Gastroesophageal sphincter (tissue), 4 donors: ENCODE measurements at places on chromosomes 13 and 19. TPM values are rescaled to one million over a fixed set of nuclear protein-coding genes. Genes with fewer than 3 reads are reported as not detected.

Gene GPR4
- total RNA-seq = 4.3 TPM

DNA sequence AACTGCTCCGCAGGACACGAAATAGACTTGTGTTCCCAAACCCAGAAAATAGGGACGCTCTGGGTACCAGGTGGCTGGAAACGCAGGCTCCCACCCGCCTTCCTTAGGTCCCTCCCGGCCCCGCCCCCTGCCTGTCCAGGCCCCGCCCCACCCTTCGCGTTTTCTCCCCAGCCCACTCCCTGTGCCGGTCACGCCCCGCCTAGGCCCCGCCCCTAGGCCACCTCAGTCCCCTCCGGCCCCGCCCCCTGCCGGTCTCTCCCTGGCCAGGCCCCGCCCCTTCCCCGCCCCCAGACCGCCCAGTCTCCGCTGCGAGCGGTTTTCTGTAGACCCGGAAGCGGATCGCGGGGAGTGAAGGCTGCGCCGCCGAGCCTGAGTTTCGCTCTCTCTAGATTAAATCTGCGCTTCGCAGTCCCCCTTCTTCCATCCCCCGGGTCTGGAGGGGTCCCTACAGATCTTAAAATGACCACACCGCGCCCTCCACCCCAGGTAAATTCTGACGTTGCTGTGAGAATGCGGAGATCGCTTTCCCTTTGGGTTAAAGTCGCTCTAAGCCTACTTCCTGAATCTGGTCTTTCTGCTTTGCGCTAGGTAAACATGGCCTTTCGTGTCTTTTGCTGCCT is 3.7 kb upstream of the ZNF665 start:
- peak; percentile 92 for ATAC-seq

- ATAC-seq = no peak
These were observed 61.6 kb downstream of the CEBPG start for GRCh38 chr19:33434886-33435705.

DNA sequence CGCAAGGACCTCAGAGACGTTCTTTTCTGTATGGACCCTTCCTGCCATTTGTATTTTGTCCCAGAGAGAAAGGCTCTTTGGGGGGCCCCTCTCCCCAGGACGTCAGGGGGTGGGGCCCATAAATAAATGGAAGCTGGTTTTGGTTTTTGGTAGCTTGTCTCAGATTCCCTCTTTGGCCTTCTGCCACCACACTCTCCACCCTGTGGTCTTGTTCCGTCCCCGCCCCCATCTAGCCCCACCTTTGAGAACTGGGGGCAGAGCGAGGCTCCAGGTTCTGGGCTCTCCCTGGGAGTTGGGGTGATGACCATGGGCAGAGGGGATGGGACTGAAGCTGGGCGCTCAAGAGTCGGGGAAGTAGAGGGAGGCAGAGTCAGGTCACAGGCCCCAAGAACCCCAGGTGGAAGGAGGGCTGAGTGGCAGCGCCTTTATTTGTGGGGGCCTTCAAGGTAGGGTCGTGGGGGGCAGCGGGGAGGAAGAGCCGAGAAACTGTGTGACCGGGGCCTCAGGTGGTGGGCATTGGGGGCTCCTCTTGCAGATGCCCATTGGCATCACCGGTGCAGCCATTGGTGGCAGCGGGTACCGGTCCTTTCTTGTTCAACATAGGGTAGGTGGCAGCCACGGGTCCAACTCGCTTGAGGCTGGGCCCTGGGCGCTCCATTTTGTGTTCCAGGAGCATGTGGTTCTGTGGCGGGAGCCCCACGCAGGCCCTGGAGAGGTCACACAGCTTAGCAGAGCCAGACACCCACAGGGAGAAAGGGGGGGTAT is 3.3 kb downstream of the ISYNA1 start:
- ATAC-seq = no peak

Gene SULT2A1
- total RNA-seq = not detected

DNA sequence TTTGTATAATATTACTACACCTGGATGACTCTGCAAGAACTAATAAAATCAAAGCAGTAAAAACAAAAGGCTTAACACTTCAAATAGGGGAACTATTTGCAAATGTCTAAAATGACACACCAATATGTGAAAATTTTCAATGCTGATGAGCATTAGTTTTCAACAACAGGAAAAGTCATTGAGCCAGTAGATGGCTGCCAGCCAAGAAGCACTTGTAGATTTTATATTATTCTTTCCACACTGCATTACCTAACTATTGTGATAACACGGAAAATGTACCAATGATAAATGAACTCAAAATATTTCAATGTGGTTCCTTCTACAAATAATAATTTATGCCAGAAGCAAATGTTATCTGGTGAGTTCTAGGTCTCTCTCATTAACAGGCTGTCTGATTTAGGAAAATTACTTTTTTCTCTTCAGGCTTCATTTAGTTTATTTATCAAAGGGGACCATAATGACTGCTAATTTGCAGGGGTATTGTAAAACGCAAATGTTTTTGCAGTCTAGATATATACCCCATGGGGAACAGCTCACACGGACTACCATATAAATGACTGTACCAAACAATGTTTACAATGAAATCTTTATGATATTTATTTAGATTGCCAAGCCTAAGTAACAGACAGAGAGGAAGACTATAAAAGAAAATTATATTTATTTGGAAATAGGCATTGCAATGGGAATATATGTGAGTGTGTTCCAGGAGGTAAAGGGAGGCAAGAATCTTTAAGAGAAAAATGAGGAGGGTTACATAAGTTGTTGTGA is 407.8 kb downstream of the LIG4 start:
- no peak for ATAC-seq

DNA sequence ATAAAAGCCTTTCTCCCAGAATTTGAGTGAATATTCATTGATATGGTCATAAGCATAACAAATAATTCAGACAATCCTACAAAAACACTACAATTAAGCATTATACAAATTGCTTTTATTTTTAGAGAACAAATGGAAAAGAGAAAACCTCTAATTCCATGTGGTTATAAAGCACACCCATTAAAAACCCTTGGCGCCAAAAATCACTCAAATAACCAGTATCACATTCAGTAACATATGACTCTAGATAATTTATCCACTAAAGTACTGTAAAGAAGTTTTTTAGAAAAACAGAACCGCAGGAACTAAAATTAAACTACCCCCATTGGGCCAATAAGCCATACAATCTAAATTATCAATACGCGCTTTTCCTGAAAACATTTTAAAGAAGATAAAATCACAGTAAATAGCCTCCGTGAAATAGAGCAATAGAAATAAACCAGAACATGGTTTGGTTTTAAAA is 569 bp downstream of the LCP1 start:
- no peak for ATAC-seq

- no peak for ATAC-seq
These were observed 569 bp downstream of the USHBP1 start for GRCh38 chr19:17263712-17264640.

Gene ZNF256
- total RNA-seq = 5.4 TPM

GRCh38 chr19:34459614-34460013 is 21.9 kb upstream of the WTIP start:
- no peak for ATAC-seq

DNA sequence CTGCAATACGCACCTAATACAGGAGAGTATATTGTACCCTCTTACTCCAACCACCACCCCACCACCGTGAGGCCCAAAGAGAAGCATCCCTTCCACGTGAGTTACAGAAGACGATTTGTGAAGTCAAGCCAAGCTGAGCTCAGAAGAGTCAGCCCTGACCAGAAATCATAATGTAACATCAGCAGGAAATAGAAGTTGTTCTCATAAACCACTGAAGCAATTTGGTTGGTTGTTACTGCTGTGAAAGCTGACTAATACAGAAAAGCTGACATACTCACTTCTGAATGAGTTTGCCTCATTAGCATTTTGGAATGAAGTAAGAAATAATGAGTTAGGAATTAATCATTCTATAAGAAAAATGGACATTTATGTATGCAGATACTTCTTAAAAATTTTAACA is 749.4 kb upstream of the SLC10A2 start:
- ATAC-seq = no peak

Gene MEF2B
- total RNA-seq = not detected

GRCh38 chr13:100951016-100951415 is 276.4 kb upstream of the TMTC4 start:
- no peak for ATAC-seq

DNA sequence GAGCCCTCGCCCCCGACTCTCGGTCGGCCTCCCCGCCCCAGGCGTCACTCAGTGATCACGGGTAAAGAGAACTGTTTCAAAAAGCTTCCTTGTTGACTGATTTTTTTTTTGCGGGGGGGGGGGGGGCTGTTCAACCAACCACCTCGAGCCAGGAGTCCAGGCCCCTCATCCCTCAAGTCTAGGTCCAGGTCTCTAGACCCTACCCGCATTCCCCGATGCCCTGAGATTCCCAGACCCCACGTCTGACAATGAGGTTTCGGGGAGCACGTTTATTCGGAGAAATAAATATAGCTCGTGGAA is 4.3 kb downstream of the HRC start:
- ATAC-seq = no peak

DNA sequence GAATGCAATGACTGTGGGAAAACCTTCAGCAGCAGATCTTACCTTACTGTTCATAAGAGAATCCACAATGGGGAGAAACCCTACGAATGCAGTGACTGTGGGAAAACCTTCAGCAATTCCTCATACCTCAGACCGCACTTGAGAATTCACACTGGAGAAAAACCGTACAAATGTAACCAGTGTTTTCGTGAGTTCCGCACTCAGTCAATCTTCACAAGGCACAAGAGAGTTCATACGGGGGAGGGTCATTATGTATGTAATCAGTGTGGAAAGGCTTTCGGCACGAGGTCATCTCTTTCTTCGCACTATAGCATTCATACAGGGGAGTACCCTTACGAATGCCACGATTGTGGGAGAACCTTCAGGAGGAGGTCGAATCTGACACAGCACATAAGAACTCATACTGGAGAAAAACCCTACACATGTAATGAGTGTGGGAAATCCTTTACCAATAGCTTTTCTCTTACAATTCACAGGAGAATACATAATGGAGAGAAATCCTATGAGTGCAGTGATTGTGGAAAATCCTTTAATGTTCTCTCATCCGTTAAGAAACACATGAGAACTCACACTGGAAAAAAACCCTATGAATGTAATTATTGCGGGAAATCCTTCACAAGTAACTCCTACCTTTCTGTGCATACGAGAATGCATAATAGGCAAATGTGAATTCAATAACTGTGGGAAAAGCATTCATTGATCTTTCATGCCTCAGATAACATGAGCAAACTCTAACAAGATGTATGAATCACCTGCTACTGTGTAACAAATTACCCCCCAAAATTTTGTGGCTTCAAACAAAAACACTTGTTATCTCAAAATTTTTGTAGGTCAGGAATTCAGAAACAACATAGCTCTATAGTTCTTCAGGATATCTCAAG is 13.8 kb downstream of the ZNF557 start:
- no peak for ATAC-seq

Gene PGLYRP2
- total RNA-seq = not detected

- no peak for ATAC-seq
These were observed 33.9 kb downstream of the KL start for GRCh38 chr13:33050161-33050560.

Gene ITGBL1
- total RNA-seq = 9.0 TPM

Gene ZNF420
- total RNA-seq = 19.7 TPM

DNA sequence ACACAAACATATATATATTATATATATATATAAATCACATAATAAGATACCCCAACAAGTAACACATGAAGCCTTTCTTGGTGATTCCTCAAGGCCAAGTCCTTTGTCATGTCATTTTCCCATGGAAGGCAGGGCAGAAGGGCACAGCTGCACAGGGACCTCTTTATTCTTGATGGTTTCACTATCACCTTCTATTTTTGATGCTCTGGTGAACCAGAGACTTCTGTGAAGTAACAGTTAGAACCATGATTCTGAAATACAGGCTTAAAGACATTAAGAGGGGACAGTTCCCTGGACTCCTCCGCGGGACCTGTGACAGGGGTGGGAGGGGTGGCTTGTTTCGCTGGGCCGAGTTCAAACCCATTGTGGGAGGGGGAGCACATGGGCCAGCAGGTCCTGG is 104.0 kb downstream of the DGKH start:
- ATAC-seq = no peak

- no peak for ATAC-seq
These were observed 249.6 kb downstream of the ENOX1 start for GRCh38 chr13:43537124-43537523.

Gene MYBPC2
- total RNA-seq = not detected

DNA sequence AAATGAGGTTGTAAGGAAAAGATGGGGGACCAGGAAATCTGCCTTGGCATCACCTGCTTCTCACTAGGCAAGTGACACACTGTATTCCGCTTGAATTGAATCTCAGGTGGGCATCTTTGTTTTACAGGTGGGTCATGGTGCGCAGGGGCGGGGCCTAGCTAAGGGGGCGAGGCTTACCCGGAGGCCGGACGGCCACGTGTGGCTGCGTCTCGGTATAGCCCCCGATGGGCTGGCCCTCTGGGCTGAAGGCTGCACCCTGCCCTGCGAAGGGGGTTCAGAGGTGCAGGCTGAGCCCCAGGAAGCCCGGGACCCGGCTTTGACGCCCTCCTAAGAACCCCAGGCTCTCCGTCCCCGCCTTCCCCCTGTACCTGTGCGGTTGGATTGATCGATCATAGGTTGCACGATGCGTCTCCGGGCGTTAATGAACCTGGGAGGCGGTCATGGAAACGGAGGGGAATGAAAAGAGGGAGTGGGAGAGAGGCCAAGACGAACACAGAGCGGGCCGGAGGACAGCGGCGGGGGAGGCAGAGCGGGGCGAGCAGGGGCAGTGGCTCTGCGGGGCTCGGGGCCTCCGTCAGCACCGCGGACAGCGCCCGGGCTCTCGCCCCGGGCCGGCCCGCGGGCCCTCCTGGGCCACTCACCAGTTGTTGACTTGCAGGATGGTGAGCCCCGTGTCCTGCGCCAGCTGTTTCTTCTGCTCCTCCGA is 12.5 kb downstream of the MEIS3 start:
- no peak for ATAC-seq

- ATAC-seq = no peak
These were observed 250.1 kb downstream of the VWA8 start for GRCh38 chr13:41710771-41711170.

DNA sequence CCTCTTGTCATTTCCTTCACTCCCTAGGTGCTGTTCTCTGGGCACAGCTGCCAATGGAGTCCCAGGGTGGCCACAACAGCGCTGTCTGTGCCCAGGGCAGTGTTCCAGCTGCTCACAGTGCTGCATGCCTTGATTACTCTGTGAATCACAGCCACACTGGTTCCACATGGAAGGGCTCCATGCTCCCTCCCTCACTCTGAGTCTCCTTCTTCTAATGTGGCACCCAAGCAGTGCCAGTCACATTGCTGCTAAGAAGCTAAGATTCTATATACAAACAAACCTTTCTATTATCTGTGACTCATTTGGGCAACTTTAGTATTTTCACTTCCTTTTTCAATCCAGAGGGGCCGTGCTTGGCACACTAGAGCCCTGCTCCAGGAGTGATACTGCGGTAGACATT is 248.7 kb downstream of the TDRD3 start:
- no peak for ATAC-seq

GRCh38 chr13:20525144-20525600 is 485 bp downstream of the CRYL1 start:
- peak; percentile 18 for ATAC-seq
